ENCODE measurements at places on chromosomes 3 and 15.

GRCh38 chr15:54150255-54150654 lies 172.0 kb downstream of the UNC13C start:
- no peak for DNase-seq

DNA sequence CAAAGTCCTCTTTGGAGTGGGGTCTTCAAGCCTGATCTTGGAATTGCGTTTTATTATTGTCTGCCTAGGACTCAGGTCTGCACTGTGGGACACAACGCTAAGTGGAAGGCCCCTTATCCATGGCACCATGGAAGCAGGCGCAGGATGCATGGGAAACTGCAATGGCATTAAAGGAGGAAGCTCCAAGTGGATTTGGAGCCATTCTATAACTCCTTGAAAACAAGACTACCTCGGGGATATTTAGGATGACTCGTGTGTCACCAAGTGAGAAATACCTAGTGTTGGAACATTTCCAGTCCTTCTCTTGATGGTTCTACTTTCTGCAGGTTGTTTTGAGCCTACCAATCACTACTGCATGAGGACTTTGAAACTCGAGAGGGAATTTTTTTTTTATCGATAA lies 126.6 kb upstream of the ZBED2 start:
- no peak for DNase-seq

GRCh38 chr3:53069422-53070068 lies 23.7 kb upstream of the SFMBT1 start:
- DNase-seq: no peak

GRCh38 chr3:132573797-132574211 lies 23.3 kb upstream of the ACKR4 start:
- no peak for DNase-seq

DNA sequence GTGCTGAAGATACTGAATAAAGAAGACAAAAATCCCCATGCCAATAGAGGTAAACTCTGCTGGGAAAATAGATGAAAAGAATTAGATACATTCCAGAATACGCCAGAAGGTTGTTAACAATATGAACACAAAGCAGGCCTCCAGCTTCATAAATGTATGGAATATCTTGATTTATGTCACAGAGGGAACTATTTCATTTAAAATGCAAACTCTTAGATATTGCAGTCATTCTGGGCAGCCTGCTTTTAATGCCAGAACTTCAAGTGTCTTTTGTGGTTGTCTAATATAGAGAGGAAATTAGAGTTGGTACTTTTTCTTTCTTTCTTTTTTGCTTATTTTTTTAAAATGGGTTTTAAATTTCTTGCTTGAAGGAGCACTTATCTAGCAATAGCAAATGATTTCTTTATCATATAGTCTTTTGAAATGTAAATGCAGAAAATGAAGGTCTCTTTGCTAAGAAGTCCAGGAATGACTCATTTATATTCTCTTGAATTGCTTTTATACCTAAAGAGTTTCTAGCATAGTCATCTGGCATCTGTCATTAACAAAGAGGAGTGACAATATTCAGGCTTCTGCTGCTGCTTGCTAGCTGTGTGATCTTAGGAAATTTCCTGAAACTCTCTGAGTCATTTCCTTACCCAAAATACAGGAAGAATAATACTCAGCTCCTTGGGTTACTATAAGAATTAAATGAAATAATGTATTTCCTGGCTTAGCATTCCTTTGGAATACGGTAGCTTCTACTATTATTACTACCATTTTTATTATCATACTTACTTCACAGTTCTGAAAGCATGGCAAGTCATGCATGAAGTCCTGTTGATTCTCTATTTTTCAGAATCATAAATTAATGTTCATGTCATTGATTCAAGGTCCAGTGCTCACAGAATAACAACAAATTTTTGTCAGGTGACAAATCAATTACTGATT lies 527.6 kb downstream of the DIPK2A start:
- no peak for DNase-seq

DNA sequence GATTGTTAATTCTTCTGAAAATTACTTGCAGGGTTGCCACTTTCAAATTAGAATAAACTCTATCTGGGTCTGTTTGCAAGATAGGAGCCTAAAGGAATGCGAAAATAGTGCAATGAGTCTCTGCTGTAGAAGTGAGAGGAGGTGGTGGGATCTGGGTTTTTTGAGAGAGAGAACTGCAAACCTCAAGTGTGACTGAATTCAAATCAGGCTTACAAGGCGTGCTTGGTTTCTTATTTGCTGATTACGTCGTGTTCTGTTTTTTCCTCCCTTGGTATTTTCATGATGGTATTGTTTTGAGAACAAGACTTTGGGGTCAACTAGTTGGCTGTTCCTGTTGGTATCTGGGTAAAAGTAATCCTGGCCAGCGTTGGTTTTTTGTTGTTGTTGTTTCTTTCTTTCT lies 490.9 kb upstream of the CFAP20DC start:
- no peak for DNase-seq

DNA sequence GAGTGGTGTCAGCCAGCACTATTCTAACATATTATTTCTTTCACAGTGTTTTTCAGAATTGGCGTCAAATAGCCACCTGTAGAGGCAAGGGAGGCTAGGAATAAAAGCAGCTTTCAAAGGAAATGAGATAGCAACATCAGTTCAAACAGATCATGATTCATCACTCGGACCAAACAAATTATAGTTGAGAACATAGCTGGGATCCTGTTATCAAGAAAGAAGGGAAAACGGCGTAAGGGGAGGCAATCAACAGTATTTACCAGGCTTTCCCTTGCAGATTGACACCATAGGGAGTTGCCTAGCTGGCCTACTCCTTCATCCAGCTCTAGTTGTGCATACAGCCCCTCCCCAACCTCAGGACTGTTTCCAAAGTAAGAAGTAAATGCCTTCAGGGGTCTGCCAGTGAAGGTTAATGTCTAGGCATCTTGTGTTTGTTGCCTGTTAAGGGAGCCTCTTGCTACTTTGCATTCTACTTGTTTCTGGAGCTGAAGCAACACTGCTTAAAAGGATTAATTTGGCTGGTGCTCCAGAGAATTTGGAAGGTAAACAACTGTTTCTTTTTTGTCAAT lies 286.5 kb downstream of the NSUN3 start:
- DNase-seq: no peak

- no peak for DNase-seq
Observed at GRCh38 chr3:64865839-64866570, 178.2 kb upstream of the ADAMTS9 start.

DNA sequence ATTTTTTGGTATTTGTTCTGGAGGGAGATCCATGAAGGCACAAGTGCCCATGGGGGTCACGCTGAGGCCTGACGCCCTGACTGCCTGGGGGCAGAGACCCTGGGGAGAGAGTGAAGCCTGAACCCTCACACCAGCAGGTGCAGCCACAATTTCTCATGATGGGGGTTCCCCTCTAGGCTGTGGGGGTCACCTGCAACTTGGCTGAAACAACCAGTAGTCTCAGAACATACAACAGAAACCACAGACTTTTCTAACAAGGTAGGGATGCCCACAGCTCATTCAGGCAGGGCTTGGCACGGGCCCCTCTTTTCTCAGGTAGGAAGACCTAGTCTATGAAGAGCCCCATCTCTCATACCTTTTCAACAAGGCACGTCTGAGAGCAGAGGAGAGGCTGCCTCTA lies 245.1 kb downstream of the ADAMTS17 start:
- no peak for DNase-seq

DNA sequence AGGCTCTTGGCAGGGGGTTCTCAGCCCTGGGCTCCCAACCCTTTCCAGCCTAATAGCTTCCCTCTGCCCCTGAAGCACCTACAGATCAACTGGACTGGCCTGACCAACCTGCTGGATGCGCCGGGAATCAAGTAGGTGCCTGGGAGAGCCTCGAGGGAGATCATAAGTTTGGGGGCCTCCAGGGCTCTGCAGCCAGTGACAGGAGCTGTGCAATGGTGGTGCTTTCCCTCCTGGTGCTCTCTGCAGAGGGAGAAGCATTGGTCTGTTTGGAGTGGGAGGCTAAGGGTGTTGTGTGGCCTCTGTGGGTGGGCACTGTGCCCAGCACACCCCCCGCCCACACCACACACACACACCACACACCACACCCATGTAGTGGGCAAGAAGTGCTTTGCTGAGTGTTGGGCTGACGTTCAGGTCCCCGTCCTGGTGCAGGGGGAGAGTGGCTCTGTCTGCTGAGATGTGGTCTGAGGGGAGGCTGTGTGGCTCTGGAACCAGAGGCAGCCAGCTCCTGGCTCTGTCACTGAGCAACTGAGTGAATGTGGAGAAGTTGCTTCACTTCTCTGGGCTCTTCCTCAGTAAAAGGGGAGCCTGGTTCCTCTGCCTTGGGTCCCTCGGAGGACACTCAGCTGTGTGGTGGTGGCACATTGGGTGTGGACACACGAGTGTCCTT lies 26.3 kb downstream of the ESYT3 start:
- no peak for DNase-seq

GRCh38 chr3:195587824-195588223 lies 4.1 kb upstream of the APOD start:
- DNase-seq: no peak

- DNase-seq: no peak
Observed at GRCh38 chr3:194775731-194776130, 90.0 kb downstream of the FAM43A start.

- no peak for DNase-seq
Observed at GRCh38 chr3:174023421-174023820, 625.9 kb downstream of the NLGN1 start.

GRCh38 chr3:168051531-168052471 lies 43.9 kb downstream of the GOLIM4 start:
- no peak for DNase-seq

GRCh38 chr15:101596633-101597032 lies 55.5 kb downstream of the TM2D3 start:
- DNase-seq: no peak

DNA sequence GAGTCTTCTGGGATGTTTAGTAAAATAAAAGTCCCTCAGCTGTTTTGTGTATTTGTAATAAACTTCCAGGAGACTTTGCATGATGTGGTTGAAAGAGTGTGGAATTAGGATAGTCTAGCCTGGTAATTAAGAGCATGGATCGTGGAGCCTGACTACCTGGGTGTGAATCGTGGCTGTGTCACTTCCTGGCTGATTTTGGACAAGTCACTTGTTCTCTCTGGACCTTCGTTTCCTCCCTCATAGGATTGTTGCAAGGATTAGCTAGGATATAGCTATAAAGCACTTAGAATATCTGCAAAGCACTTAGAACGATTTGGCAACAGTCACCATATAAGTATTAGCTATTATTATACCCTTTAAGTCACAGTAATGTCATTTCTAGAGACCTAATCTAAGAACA lies 40.2 kb downstream of the SLMAP start:
- no peak for DNase-seq

All from stimulated activated naive CD4-positive, alpha-beta T cell (primary cell).